Upper lobe of right lung (tissue), 1 donor: ENCODE measurements at places on chromosomes 2 and 18.

DNA sequence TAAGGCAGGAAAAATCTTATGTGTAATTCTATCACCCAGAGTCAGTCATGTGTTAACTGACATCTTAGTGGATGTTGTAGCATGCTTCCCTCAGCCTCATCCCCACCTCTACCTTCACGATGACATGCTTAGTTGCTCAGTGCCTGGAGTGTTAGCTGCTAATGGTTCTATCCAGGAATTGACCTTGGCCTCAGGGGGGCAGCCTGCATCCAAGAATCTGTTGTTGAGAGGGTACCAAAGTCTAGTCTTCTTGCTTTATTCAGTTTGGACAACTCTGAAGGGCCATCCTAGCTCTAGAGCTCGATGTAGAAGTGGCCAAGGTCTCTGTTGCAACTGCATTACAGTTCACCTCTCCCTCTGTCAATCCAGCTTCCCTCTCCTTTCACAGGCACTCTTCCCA lies 61.2 kb downstream of the ACYP2 start:
- peak; percentile 64 for DNase-seq

DNA sequence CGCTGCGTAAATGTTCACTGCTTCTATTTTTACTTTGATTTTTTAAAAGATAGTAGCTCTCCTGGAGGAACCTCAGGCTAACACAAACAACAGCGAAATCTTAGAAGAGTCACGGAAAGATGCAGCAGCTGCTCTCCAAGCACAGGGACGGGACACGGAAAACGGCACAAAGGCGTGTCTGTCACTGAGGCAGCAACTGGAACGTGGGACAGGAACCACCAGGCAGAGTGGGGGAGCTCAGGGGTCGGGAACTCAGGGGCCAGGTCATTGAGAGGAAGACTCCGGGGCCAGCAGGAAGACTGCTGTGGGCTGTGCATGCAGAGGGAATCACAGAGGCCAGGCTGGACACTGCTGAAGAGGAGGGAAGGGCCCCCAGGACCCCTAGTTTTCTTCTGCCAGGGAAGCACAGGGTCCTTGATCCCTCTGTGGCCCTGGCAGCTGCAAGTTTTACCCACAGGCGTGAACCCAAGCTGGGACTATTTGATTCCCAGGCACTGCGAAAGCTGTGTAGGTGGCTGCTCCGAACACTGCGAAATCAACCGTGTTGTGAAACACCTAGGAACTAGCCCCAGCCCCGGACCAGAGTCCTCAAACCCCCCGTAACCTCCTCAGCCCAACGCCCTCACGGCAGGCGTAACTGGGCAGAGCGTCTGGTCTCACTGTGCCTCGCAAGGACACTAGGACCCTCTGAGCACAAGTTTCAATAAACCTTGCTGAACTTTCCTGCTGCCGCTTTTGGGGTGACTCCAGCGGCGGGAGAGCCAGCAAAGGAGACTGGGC lies 263.0 kb downstream of the EIPR1 start:
- DNase-seq: peak; percentile 29

- no peak for DNase-seq
These were observed 53.5 kb upstream of the PGAP1 start for GRCh38 chr2:196980001-196980400.

- no peak for DNase-seq
These were observed 46.6 kb downstream of the USP40 start for GRCh38 chr2:233519787-233520611.

DNA sequence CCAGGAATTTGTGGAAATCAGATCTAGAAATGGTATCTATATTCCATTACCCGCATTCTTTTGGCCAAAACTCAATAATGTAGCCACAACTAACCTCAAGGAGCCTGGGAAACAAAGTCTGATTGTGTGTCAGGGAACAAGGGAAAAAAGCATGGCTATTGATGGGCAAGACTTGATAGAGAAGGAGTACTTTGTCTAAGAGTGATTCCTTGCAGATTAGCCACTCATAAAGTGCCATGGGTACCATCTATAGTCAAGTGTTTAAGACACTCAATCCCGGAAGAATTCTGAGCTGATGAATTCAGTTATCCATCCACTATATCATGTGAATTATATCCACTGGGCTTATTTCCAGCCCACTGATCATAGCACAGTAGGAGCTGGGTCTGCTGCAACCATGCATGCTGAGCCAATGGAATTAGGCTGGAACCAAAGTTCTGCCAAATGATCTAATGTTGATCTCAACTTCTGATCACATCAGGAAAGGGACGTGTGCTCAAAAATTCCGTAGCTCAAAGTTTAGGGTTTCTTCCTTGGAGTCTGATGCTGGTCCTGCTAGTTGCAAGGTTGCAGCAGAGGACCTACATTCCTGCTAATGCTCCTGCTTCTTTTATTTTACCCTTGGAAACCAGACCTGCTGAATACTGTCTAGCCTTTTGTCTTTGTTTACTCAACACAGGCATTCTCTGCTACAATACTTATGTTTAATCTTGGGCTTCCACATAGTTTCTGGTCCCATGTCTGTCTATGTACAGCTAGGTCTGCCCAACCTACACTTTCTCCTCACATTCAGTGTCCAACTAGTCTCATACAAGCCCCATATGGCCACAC lies 629.7 kb downstream of the IRS1 start:
- no peak for DNase-seq

DNA sequence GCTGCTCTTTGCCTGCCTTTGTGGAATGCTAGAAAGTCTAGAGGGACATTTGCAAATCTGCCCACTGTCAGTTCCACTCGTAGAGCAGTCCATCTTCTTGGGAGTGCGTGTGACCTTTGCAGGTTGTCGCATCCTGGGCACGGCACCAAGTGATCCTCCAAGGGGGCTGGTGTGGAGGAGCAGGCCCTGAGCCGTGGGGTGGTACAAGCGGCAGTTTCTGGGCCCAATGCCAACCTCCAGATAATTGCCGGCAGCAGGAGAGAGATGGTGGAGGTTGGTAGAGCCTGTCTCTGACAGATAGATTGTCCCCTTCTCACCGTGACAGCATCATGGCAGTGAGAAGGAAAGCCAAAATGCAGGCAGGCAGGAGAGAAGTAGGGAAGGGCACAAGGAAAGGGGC lies 150.7 kb upstream of the SLC14A2 start:
- no peak for DNase-seq

DNA sequence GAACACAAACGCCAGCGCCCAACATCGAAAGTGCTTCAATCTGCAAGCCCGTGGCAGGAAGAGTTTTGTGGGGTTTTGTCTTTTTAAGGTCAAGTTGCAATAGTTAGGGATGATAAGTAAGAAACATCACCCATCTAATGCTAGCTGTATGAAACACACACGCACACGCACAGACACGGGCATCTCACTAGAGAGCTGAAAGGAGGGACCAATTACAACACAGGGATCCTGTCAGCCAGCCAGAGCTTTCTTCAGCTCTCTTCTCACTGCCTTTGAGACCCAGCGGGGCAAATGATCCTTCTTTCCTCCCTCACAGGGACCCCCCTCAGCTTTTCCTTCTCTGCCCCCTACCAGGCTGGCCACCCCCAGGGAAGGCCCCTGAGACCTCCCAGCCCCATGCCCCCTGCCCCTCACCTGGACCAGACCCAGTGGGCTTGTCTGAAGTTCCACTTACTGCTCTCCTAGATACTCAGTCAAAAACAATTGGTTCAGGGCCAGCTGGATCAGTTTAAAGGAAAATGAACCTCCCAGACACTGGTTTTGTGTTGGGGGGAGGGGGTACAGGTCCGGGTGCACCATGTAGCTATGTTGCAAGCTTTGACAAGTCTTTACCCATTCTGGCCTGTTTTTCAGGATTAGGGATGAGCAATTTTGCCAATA lies 17.9 kb downstream of the CYP26B1 start:
- DNase-seq: no peak

DNA sequence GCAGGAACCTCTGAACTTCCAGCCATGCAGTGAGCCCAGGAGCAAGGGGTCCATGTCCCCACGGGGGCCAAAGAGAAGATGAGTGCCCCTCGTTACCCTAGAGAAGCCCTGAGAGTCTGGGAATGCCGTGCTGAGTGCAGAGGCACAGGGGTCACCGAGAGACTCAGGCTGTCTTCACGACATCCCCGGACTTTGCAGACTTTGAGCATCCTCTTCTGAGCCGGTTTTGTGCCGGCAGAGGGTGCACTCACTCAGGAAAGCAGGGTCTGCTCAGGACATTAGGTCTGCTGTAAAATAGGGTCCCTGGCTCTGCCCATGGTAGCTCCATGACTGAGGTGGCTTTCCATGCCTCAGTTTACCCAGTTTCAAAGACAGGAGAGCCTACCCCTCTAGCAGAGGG lies 71.0 kb downstream of the GALNT14 start:
- DNase-seq: no peak

DNA sequence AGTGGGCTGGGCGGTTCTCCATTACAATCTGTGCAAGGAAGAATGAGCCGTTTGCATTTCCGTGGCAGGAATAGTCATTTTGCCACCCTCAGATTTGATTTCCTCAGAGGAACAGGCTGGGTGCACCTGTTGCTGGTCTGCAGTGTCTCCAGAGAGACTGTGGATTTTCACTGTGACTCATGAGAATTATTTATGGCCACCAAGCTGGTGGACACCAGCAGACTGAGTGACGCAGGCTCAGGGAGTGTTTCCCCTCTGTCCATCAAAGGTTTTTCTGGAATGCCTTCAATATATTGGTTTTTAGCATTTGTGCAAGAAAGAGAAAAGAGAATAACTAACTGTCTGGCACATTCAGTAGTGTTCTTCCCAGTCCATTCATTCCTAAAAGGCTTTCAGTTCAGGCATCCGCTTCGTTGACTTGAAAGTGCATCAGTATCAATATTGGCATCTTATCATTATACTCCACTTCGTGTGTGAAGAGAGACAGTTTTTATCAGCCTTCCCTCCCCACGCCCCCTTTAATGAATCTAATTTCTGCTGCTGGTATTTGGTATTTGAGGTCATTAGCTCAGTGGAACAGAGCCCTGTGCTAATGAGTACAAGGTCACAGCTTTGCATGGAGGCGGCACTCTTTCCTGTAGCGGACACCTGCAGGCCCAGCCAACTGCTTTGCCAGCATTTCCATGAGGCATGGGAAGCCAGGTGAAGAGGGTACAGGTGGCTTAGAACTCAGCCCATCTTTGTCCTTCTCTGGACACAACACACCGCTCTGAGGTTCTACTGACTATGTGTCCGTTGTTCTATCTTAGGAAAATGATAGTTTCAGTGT lies 39.9 kb downstream of the PRKCE start:
- no peak for DNase-seq

- no peak for DNase-seq
These were observed 39.5 kb downstream of the TGOLN2 start for GRCh38 chr2:85288244-85288725.

- no peak for DNase-seq
These were observed 414.6 kb downstream of the TMEM182 start for GRCh38 chr2:103176294-103176915.

GRCh38 chr18:58209326-58209725 lies 165.3 kb downstream of the NEDD4L start:
- no peak for DNase-seq

GRCh38 chr2:129819855-129820254 lies 159.6 kb upstream of the RAB6C start:
- no peak for DNase-seq

GRCh38 chr2:152613235-152613634 lies 104.0 kb downstream of the PRPF40A start:
- no peak for DNase-seq

DNA sequence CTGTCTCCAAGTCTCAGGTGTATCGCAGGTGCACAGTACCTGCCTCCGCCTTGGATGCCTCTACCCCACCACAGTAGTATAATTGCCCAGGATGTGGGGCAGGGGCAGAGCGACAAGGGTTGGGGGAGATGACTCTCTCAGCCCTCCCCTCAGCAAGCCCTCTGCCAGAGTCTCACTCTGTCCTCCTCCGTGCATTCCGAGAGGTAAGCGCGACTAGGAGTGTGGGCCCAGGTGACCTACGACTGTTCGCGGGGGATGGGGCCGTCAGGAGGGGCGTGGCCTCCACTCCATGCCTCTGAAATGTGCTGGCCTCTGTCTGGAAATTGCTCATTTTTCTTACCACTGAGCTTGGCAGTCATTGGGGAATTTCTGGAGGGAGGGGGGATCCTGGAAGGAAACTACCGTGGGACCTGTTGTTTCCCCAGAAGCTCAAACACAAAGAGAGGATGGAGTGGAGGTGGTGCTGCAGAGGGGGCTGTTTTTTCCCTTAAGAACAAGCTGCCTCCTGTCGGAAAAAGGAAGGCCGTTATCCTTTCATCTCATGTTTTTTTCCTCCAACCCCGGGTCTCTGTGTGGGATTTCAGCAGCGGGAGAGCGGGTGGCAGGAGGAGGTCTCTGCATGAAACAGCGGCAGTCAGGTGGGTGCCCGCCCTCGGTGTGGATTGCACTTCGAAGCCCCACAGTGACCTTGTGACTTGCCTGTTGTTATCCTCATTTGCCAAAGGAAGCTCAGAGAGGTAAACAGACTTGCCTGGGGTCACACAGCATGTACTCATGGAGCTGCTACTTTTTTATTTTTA lies 13.0 kb upstream of the RALB start:
- no peak for DNase-seq

DNA sequence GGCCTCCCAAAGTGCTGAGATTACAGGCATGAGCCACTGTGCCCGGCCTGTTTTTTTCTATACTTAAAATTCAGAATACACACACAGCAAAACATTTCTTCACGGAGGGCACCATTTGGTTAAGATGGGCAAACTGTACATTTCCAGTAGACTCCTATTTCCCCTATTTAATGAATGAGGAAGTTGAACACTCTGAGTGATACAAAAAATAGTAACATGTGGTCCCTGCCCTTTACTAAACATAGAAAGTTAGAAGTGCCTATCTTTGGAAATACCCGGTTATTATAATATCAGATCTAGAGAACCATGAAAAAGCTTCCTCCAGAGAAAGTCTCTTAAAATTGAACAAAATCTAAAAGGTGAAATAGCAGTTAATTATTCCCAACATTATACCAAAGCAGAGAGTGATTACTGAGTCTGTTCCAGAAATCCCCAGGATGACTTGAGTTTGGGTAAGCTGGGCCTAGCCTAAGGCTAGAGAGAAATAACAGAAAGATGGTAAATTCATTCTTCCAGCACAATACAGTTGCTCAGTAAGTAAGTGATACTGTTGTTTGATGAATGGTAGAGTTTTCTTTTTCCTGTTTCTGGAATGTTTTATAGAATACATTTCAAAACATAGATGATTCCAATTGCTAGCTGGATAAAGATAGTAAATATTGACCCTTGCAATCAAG lies 23.3 kb upstream of the RMC1 start:
- no peak for DNase-seq

GRCh38 chr2:57177176-57177575 lies 869.4 kb upstream of the VRK2 start:
- DNase-seq: no peak

DNA sequence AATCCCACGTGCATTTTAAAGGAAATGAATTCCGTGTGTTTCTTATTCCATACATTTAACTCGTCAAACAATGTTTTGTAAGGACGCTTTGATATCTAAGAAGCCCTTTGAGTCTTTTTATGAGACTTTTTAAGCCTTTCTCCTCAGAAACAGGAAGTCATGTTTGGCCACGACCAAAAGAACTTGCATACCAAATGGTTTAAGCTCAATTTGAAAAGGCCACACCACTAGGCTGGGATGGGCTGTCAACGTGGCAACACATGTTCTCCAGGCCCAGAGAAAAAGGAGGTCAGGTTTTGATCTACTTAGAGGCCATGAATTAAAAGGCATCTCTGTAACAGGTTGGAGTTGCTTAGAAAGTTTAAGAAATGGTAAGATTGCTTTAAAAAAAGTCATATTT lies 441.8 kb downstream of the CMPK2 start:
- DNase-seq: no peak

- DNase-seq: no peak
These were observed 68.2 kb upstream of the SLC35G4 start for GRCh38 chr18:11541179-11541578.
